Cerebellum (tissue), 4 donors: ENCODE measurements at places on chromosomes 4 and X.

GRCh38 chr4:142550965-142551364 lies 295.1 kb downstream of the INPP4B start:
- DNase-seq: no peak

DNA sequence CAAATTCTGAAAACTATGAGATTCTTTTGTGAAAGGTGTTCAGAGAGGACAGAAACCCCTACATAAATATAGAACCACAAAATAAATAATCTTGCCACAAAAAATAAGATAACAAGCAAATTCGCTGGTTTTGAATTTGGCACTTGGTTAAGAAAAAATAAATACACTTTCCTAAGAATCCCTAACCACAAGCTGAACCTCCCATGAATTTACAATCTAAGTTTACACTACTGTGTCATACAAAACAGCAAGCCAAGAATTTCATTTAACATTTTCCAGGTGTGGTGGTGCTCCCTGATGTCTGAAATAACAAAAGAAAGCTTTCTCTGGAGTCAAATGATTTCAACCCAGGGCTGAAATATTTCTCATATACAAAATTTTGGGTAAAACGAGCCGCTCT lies 121.0 kb downstream of the KCNIP4 start:
- DNase-seq: no peak

GRCh38 chr4:22802876-22803275 lies 110.1 kb downstream of the GBA3 start:
- no peak for DNase-seq

GRCh38 chrX:40243755-40244515 lies 146.2 kb upstream of the BCOR start:
- no peak for DNase-seq

DNA sequence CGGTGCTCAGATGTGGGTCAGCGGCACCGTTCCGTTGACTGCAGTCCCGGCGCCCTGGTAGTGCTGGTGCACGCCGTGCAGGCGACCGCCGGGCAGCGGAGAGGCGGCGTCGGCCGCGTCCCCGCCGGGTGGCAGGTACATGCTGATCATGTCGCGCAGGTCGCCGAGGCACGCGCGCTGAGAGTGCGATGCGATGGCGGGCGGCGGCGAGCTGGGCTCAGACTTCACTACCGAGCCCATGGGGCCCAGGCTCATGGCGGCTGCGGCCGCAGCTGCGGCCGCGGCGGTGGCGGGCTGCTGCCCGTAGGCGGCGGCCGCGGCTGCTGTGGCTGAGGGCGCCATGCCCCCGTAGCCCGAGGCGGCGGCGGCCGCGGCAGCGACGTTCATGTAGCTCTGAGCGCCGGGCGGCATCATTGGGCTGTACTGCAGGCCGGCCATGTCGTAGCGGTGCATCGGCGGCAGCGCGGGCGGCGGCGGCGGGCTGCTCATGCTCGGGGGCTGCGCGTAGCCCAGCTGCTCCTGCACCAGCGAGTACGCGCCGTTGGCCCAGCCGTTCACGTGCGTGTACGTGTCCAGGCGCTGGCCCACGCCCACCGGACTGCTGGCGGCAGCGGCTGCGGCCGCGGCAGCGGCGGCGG lies 1.0 kb downstream of the SOX3 start:
- DNase-seq: peak; percentile 5

GRCh38 chrX:118603981-118604380 lies 108.4 kb downstream of the DOCK11 start:
- peak; percentile 18 for DNase-seq

- DNase-seq: no peak
These were observed 54.6 kb downstream of the ARAP2 start for GRCh38 chr4:36189511-36190226.

DNA sequence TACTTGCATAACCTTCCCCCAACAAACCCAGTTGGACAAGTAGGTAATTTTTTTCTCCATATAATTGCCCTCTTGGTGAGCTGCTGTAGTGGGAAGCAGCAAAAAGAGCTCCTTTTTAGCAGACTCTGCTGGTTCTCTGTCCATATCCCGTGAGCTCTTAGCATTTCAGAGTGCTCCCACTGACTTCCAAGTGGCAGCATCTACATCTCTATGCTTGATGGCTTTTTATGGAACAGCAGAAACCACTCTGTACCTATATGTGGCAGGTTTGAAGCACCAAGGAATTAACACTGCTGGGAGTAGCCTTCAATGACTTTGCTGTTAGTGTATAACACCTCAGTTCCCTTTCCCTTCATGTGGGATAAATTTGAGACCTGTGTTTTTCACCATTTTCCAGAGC lies 168.4 kb upstream of the NHS start:
- DNase-seq: no peak

DNA sequence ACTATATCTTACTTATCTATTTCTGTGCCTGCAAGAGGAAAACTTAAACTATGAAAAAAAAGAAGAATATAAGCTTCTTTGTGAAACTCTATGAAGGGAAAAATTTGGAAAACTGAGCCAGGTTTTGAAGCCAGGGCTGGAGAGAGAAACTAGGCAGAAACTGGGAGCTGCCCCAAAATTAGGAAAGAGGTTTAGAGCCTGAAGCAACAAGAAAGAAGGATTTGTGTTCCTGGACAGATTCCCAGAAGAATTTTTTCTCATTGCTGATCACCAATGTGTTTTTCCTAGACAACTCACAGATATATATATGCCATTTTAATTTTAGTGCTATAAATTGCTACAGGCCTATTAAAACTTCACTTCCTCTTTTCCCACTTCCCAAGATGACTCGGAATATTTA lies 245.0 kb upstream of the GEMIN8 start:
- DNase-seq: no peak

GRCh38 chrX:130086447-130087206 lies 23.7 kb downstream of the ELF4 start:
- DNase-seq: no peak

- no peak for DNase-seq
These were observed 1676.8 kb upstream of the PCDH7 start for GRCh38 chr4:29043411-29043810.

DNA sequence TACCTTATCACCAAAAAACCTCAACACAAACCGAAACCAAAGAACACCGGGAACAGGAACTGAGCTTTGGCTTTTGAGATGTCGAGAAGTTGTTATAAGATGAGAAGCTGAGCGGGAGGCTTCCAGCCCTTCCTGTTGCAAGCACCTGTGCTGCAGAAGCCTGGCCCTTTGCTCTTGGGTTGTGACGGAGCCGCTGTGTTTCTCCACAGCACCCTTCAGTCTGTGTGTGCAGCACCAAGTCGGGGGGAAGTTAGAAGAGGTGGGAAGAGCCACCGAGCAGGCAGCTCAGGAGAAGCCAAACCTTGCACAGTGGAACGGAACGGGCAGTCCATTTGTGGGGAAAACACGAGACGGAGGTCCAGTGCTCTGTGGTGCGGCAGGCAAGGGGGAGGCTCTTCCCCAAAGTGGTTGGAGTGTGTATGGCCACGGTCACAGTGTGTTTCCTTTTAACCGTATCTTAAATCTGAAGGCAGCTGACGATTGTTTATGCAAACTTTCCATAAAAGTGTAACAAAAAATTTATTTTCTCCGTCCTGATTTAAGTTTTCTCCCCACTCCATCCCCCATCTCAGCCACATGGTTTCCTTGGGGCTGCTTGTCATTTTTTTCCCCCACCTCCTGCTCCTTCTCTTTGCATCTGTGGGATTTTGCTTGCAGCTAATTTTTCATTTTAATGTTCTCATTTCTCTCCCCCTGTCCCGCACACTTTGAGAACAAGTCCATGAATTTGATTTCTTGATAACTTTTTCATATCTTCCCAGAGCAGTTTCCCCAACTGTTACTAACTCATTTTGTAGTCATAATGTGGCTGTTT lies 123.7 kb downstream of the STOX2 start:
- DNase-seq: no peak

DNA sequence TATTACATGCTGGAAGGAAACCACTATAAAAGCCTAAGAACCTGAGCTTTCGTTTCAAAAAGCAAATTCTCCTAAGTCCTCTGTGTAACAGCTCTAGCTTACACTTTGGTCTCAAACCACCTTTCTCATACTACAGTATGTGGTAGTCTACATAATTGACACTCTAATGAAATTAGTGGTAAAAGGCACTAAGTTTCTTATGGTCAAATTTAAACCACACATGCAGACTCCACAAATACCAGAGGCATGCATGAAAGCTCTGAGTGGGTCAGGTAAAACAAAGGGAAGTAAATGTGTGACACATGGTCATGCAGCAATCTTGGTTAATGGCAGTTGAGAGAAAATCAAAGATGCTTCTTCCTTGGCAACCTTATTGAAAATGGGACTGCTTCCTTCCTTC lies 187.8 kb downstream of the CCNG2 start:
- DNase-seq: no peak

GRCh38 chr4:108888769-108889168 lies 125.9 kb upstream of the ETNPPL start:
- no peak for DNase-seq

DNA sequence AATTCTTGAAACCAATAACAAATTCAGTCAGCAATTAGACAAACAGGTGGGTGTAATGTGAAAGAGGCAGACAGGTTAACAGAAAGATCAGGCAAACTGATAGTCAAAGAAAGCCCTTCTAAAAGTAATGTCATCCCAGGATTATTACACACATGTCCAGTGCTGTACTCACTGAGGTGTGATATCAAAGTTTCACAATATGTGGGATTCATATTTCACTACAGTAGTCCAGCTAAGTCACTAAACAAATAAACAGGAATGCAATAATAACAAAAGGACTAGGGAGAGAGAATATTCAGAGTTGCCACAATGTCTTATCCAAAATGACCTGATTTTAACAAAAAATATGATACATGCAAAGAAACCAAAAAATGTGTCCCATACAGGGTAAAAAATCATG lies 787.5 kb downstream of the FSTL5 start:
- no peak for DNase-seq

DNA sequence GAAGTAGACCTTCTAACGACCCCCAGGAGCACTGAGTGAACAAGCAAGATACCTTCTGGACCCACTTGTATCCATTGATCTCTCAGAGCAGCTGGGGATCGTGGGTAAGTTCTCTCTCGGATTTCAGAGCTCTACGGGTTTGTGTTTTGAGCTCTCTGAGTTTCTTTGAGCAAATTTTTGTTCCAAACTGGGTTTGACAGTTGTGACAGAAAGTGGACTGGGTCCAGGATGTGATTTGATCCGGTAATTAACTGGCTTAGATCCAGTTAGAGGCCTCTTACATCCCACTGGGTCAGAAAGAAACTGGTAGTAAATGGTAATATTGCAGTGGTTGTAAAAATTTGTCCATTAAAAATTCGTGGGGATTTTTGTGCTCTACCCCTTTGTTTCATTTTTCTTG lies 459.2 kb downstream of the INPP4B start:
- no peak for DNase-seq

- DNase-seq: no peak
These were observed 38.4 kb downstream of the CPLX1 start for GRCh38 chr4:787561-787981.

DNA sequence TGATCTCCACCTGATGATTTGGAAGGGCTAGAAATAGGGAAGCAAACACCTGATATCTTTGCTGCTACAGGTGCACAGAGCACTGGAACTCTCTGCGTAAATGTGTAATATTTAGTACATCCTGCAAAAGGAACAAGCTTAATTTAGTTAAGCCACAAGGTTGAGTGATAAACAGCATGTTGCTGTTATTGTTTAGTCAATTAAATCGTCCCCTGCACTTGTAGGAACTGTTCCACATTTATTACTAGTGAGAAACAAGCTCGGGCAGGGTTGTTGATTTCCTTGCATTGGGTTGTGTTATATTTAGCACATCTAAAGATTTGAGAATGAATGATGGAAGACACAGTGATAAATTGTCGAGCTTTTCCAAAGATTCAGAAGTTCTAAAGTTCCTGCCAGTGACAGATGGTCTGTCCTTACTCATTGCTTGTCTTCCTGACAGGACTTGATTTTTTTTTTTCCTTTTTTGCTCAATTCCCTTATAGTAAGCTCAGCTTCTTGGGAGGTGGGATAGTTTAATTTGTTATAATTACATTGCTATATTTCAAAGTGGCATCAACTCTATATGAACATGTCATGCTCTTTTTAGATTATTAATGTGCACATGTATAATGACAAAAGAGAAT lies 627.0 kb upstream of the ATOH1 start:
- DNase-seq: no peak

DNA sequence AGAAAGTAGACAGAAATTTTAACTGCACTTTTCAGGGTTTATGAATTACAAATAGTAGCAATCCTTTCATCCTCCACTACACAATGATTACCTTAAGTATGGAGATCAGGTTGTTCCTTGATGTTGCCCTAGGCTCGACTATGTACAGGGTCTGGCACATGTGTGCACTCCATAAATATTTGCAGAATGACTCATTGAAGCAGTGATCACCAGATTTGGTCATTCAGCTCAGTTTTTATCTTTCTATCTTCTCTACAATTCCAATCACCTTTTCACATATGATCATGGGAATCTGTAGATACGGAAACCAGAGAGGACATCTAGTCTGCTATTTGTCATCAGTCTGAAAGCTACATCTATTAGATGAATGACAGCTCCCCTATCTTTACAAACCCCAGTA lies 171.7 kb upstream of the HCCS start:
- DNase-seq: no peak

- DNase-seq: no peak
These were observed 400.0 kb upstream of the CXorf51B start for GRCh38 chrX:146409528-146409927.

- DNase-seq: no peak
These were observed 259.3 kb upstream of the IGFBP7 start for GRCh38 chr4:57369446-57369845.

DNA sequence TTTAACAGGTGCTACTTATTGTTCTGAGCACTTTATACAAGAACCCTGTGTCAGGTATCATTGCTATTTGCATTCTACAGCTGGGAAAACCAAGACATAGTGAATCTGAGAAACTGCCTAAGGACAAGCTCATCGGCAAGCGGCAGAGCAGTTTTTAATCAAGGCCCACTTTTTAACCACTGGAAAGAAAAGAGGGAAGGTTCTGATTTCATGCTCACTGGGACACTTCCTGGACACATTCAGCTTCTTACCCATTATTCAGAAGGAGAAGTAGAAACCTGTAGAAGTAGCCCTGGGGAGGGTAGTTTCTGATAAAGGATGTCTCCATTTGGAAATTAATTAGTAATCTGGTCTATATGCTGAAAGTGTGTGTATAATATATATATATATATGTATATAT lies 2.5 kb upstream of the LNX1 start:
- no peak for DNase-seq

DNA sequence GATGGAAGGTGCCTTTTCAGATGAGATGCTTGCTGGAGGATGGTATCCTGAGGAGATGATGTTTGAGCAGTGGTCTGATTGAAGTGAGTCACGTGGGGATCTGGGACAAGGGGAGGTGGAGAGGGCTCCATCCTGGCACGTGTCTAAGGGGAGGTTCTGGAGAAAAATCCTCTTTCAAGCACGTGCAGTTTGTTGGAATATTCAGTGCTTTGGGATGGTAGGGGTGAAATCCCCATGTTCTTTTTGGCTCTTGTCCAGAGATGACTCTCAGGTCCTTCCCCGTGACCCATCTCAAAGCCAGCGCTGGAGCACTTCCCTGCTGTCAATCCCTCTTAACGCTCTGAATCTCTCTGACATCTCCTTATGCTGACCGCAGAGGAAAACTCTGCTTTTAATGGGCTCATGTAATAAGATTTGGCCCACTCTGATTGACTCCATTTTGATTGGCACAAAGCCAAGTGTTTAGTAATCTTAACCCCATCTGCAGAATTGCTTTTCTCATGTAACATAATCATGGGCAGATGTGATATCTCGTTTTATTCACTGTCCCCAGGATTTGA lies 10.8 kb upstream of the KLKB1 start:
- DNase-seq: no peak
